ENCODE measurements at places on chromosomes 7 and 10.

- no peak for DNase-seq
Observed at GRCh38 chr10:17744341-17744861, 7.6 kb upstream of the TMEM236 start.

DNA sequence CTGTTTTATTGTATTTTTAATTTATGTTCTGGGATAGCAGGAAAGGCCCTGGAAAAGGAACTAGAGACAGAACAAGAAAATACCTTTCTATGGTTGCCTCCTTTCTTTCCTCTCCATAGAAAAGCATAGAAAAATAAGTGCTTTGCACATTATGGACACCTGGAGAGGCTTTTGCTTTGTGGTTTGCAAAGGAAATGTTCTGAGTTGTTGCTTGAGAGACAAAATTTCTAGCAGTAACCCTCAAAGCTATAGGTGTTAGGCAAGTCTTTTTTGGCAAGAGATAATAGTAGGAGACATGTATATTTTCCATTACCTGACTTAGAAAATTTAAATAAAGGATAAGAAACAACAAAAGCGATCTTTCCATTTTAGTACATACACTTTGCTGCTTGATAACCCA is 378.6 kb upstream of the PRKCQ start:
- DNase-seq = no peak

- DNase-seq = no peak
Observed at GRCh38 chr10:19683960-19684359, 132.3 kb upstream of the PLXDC2 start.

DNA sequence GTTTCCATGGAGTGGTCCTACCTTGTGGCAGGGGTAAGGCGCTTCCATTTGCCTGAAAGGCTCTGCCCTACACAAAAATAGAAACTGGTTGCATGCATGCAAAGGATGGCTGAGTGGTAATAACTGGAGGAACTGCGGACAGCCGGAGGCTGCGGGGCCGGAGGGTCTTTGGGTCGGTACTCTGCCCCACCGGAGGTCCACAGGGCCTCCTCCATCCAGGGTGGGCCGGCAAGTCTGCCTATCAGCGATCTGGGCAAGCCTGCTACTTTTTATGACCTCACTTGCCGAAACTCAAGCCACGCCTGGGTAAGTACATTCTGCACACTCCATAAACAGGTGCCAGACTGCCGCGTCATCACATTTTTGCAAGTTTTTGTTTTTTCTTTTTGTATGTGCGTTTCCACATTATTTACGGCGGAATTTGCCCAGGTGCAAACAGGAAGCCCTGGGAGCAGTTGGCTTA is 30.0 kb downstream of the TACC2 start:
- DNase-seq = no peak

DNA sequence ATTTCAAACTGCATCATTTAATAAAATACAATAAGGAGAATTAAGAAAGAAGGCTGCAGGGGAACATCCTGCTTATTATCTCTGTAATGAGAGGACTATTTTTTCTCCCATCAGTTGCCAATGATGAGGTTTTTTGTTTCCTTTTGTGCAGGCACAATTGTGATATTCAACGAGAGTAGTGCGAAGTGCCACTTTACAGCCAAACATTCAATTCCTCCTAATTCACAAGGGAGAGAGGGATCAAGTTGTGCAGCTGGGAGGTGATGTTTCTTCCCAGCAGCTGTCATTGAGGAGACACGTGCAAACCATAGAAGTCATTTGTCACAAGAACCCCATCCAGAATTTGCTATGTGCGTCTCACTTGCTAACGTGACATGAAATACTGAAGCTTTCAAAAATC is 81.6 kb upstream of the ICA1 start:
- DNase-seq = no peak

GRCh38 chr7:2663121-2663886 is 24.7 kb upstream of the AMZ1 start:
- peak; percentile 64 for DNase-seq

DNA sequence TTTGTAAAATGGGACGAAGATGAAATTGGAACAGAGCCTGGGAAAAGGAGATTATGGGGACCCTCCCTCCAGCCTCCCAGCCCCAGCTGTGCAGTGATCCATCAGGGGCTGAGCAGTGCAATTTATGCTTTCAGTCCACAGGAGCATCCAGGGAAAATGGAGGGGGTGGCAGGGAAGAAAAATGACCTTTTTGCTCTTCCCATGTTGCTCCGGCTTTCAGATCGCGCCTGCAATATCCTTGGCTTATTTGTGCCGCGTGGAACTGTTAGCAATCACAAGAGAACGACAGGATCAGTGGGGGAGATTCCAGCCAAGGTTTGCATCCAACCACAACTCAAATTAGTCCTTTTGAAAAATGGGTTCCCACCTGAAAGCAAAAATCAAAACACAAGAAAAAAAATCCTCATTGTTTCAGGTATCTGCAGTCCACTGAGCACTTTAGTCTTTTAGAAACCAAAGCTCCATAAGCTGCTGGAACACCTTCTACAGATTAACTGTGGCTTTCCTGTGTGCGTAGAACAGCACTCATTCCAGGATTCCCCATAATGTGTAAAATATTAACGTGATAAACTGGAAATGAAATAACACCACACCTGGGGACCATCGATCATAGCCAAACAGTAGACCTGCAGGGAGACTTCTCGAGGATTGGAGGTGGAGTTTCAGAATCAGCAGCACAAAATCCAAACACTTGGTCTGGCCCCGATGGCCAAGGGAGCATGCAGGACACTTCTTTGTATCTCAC is 30.7 kb upstream of the SFMBT2 start:
- DNase-seq = no peak

- no peak for DNase-seq
Observed at GRCh38 chr10:22685926-22686325, 28.5 kb downstream of the PIP4K2A start.

DNA sequence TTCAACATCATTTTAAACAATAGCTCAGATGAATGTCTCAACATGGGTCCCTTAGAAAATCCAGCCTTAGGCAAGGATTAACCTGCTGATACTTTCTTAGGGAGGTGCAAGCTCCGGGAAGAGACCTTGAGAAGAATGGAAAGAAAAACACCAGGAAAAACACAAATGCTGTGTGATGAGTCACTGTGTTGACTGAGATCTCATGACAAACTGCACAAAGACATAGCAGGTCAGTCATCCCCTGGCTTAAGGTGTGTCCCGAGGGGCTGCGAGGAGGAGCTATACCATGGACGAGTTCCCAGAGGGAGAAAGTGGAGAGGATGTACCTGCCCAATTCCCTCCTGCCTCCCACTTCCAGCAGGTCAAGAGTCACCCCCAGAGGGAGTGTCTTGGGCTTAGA is 98.0 kb downstream of the TEX36 start:
- DNase-seq = no peak

DNA sequence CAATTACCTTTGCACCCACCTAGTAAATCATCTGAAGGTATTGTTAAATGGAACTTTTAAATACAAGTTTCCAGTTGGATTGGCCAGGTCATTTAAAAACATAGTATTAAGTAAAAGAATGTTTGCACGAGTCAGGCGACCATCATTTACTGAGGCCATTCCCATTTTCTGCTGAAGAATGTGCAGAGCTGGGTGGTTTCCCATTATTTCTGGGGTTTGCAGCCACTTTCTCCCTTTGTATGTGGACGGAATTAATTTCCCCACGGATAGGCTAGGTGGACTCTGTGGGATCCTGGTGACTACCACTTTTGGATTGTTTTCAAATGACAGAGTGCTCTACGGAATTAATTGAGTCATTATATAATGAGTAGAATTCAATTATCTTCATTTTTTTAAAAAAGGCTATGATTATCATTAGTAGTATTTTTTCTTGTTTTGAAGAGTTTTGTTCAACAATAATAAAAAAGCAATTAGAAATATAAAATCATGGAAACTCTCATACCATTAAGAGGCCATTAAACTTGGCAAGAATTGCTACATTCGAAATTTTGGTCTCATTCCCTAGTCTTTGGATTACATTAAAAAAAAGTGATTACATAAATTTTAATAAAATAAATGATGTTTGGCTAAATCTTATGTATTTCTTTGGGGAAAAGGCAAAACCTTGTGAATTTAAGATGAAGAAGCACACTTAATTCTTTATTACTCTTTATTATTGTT is 120.4 kb upstream of the FZD8 start:
- no peak for DNase-seq

GRCh38 chr7:141320287-141320686 is 230.9 kb upstream of the AGK start:
- no peak for DNase-seq

DNA sequence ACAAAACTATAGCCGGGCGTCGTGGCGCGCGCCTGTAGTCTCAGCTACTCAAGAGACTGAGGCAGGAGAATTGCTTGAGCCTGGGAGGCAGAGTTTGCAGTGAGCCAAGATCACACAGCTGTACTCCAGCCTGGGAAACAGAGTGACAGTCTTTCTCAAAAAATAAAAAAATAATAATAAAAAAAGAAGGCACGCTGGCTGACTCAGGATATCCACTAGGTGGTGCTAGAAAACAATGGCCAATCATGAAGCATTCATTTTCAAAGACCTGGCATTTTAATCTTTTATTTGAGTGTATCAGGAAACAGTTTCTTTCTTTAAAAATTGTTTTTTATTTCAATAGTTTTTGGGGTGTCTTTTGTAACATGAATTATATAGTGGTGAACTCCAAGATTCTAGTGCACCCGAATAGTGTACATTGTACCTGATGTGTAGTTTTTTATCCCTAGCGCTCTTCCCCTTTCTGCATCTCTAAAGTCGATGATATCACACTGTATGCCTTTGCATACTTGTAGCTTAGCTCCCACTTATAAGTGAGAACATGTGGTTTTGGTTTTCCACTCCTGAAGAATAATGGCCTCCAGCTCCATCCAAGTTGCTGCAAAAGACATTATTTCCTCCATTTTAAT is 88.6 kb downstream of the LYZL1 start:
- DNase-seq = peak; percentile 30

GRCh38 chr10:66167816-66168215 is 758.0 kb upstream of the LRRTM3 start:
- DNase-seq = no peak

DNA sequence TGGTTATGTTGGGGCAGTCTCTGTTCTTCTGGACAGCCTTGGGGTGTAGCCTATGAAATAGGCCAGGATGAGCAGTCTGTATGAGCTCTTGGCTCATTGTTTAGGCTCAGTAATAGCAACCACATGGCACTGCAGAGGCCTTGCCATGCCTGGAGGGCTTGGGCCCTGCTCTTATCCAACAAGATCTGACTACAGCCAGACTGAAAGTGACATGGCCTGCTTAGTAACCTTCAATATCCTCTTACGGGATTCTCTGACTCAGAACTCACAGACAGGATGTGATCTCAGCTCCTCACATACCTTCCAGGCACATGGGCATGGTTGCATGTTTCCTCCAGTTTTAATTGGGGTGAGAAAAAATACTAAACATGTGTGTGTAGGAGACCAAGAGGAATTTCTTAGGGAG is 289.3 kb downstream of the PTEN start:
- peak; percentile 16 for DNase-seq

- no peak for DNase-seq
Observed at GRCh38 chr7:21028186-21028585, 241.5 kb upstream of the SP8 start.

DNA sequence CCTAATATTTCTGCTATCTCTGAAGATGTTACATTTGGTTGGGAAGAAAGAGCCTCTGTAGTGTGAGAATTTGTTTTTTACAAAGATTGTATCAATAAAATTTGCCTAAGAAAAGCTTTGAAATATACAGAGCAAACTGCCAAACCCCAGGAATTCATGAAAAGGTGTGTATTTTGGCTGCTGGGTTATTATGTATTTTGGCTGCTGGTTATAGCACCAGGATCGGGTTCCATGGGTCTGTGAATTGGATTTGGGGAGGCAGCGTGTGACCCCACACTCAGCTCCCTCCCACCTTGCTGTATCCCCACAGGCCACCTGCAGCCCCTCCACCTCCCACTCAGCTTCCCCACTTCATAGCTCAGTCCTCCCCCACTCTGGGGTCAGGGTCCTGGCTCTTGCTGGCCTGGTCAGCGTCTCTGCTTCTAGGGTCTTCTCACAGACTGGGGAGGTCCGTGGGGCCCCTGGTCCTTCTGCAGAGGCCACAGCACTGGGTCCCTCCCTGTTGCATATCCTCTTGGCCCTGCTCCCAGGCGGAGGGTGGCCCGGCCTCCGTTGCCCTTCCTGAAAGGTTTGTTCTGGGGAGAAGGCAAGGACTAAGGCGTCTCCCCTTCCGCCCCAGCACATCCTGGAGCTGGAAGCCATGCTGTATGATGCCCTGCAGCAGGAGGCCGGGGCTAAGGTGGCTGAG is 24.0 kb upstream of the DPYSL4 start:
- no peak for DNase-seq

- DNase-seq = peak; percentile 64
Observed at GRCh38 chr10:71608819-71609768, 110.5 kb downstream of the C10orf105 start.

DNA sequence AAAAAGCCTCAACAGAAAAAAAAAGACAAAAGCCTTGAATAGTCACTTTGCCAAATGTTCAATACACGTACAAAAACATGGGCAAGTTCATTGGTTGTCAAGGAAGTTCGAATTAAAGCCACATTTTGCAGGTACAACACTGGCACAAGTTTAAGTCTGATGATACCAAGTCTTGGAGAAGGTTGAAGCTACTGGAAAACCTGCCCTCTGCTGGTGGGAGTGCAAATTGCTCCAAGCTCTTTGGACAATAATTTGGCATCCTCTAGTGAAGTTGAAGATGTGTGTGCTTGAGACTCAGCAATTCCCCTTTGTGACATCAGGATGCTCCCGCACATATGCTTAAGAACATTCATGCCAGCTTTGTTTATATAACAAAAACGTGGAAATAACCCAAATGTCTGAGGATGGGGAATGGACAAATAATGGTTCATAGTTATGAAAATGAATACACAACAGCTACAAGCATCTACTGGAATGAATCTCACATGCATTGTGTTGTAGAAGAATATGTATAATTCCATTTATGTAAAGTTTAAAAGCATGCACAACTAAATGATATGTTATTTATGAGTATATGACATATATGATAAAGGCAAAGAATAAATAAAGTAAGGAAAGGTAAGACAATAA is 120.0 kb upstream of the PLPP4 start:
- DNase-seq = peak; percentile 70

DNA sequence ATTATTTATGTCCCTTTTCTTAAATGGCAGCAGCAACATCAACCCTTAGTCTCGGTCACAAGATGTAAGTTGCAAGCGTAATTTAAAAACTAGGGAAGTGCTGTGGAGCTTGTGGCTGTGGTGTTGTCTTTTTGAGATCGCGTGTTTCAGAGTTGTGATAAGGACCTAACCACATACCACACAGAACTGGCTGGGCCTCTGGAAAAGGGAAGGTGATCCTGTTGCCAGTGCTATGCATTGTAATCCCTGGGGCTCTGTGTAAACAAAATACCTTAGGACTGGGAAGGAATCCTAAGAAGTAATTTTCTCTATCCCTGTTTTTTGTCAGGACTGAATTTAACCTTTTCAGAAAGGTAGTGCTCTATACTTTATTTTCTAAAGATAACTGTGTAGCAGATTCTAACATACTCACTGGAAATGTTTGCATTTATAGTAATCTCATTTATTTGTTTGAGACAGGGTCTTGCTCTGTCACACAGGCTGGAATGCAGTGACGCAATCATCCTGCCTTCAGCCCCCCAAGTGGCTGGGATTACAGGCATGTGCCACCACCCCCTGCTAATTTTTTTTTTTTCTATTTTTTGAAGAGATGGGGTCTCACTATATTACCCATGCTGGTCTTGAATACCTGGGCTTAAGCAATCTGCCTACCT is 60.4 kb downstream of the INPP5F start:
- DNase-seq = no peak

Measured in adrenal gland (tissue), 19 donors.